ENCODE measurements at places on chromosomes 2 and 18.

- DNase-seq: no peak
Measured at GRCh38 chr2:164205347-164205746, 415.9 kb downstream of the GRB14 start.

DNA sequence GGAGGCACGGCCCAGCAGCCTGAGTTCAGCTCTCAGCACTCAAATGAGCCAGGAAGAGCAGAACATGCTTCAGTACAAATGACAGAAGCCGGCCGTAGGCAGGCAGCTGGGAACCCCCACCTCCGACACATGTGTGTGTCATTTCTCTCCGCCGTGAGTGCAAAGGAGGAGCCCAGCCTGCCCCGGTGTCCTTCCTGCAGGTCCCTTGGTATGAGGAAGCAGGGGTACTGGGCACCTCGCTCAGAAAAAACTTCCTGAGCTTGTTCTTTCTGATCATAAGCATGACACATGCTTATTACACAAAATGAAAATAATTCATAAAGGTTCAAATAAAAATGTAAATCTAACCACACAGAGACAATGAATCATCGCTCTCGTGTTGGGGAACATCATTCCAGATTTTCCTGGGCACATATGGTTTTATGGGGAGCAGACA, 35.3 kb downstream of the KCNF1 start:
- DNase-seq: no peak

DNA sequence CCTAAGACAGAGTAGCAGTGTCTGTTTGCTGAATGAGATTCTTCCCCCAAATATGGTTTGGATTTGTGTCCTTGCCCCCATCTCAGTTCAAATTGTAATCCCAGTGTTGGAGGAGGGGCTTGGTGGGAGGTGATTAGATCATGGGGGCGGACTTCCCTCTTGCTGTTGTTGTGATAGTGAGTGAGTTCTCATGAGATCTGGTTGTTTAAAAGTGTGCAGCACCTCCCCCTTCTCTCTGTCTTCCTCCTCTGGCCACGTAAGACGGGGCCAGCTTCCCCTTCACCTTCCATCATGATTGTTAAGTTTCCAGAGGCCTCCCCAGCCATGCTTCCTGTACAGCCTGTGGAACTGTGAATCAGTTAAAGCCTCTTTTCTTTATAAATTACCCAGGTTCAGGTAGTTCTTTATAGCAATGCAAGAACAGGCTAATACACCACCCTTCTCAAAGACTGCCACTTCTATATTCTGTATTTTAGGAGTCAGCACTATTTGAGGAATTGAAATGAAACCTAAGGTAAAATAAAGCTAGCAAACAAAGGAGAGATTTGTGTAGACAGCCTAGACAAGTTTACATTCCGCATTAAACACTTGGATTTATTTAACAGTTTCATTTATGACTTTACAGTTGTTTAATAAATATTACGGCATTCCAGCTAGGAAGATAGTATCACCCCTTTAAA, 21.6 kb downstream of the FBXO36 start:
- no peak for DNase-seq

DNA sequence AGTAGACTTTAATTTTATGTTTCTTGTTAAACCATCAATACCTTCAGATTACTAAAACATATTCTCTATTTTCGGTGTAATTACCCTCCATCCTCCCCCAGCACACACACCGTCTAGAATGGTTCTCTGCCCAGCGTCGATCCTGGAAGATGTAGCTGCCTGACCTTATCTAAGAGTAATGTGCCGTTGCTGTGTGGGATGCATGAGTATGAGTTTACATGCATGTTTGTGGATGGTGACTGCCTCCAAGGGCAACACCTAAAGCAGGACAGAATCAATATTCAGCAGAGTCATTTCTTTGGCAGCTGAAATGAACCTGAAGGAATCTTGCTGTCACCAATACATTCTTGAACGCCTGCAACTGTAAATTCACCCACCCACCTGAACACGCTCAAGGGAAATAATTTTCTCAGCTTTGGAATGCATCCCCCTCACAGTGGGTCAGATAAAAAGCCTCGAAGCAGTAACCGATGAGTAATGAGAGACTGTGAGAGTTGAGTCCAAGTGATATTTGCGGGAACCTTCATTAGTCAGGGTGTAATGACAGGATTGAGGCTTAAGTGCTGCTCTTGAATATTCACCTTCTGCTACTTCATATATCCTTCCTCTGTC, 155.8 kb upstream of the RND3 start:
- no peak for DNase-seq

DNA sequence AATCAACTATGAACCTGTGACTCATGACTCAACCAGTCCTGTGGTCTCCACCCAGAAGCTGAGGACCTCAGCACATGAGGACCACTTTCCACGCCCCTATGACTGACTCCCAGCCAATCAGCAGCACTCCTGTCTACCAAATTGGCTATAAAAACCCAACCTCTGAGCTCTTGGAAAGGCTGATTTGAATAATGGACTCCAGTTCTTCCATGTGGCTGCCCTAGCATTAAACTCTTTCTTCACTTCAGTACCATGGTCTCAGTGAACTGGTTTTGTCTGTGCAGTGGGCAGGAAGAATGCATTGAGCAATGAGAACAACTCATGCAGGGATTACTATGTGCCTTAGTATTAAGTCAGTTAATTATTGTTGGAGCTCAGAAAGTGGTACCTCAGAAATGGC, 78.3 kb downstream of the CMPK2 start:
- no peak for DNase-seq

- DNase-seq: no peak
Measured at GRCh38 chr2:54233832-54234649, 22.0 kb downstream of the TSPYL6 start.

- DNase-seq: no peak
Measured at GRCh38 chr2:220068846-220069245, 441.4 kb downstream of the SLC4A3 start.

DNA sequence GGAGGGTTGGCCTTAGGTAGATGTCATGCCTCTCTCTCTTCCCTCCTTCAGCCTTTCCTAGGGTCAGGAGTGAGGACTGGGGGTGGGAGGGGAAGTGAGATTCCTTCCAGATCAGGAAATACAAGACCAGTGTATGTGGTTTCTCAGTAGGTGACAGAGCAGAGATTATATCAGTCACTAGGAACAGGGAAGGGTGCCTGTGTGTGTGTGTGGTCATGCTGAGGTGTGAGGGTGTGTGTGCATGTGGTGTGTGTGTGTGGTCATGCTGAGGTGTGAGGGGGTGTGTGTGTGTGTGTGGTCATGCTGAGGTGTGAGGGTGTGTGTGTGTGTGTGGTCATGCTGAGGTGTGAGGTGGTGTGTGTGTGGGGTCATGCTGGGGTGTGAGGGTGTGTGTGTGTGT, 259.8 kb downstream of the LOXHD1 start:
- no peak for DNase-seq

DNA sequence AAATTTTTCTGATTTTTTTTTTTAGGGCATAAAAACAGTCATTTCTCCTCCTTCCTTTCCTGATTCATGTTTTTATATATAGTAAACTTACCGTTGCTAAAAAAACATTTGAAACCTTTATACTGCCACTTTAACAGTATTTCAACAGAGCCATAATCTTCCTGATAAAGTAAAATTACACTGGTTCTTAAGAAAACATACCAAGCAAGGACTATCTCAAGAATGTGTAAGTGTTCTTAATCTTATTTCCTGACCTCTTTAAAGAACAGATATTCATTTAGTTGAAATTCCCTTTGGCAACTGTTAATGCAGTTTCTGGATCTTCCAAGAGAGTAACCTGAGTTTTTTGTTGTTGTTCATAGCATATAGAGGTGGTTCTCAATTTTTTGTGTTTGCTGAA, 26.6 kb upstream of the COLEC12 start:
- no peak for DNase-seq

- no peak for DNase-seq
Measured at GRCh38 chr2:97932975-97933662, 62.6 kb downstream of the TMEM131 start.

GRCh38 chr2:37656512-37657423, 14.7 kb downstream of the CDC42EP3 start:
- peak; percentile 77 for DNase-seq

DNA sequence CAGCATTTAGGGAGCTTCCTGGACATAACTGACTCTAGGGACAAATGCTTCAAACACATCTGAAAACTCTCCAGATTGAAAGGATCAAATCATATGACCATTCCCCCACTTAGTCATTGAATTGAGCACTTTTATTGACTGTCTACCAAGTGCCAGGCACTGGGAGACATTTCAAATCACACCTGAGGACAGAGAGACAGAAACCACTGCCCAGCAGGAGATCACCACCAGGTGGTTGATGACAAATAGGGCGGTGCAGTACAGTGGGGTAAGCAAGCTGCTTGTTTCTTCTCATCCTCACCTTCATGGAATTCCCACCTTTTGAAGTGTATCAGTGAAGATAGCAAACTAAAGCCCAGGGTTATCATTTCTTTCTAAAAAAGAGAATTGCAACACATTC, 19.0 kb upstream of the CXCR4 start:
- peak; percentile 90 for DNase-seq

- no peak for DNase-seq
Measured at GRCh38 chr2:49332415-49332814, 178.1 kb upstream of the FSHR start.

- no peak for DNase-seq
Measured at GRCh38 chr18:28019425-28020108, 157.4 kb downstream of the CDH2 start.
